ENCODE measurements at places on chromosomes 5 and 9.

GRCh38 chr5:163079618-163080017 lies 357.8 kb upstream of the CCNG1 start:
- no peaks in the 10 kb centered on the region for H3K36me3 ChIP-seq
- no peaks in the 10 kb centered on the region for H3K27me3 ChIP-seq
- no peaks in the 10 kb centered on the region for H3K4me1 ChIP-seq
- no peak overlapping the region for H3K27ac ChIP-seq
- DNase-seq: peak; percentile 15

GRCh38 chr5:43533646-43534045 lies 18.7 kb upstream of the C5orf34 start:
- H3K36me3 ChIP-seq: peaks cover 46% of the 10 kb centered on the region
- peaks cover 9% of the 10 kb centered on the region for H3K4me1 ChIP-seq
- DNase-seq: peak; percentile 23
- H3K27ac ChIP-seq: peak overlapping the region; percentile 75
- H3K27me3 ChIP-seq: no peaks in the 10 kb centered on the region
- no peak overlapping the region for H3K4me3 ChIP-seq

DNA sequence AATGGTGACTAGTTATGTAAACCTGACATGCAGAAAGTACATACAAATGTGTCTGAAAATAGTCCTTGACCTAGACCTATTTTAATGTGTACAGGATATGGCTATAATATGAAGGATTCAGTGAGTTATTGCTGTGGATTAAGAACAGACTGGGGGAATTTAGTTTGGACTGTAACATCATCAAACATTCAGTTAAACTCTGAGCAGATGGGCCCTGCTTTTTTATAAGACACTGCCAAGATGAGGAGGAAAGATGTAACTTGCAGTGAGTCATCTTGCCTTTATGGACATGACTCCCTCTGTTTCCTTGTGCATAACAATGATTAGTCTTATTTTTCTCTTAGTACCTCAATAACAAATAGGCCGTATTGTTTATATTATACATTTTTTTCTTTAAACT lies 12.2 kb downstream of the PPP3R2 start:
- peaks cover 10% of the 10 kb centered on the region for H3K4me1 ChIP-seq
- H3K4me3 ChIP-seq: no peak overlapping the region
- H3K27me3 ChIP-seq: peaks cover 6% of the 10 kb centered on the region
- no peaks in the 10 kb centered on the region for H3K36me3 ChIP-seq
- no peak overlapping the region for H3K27ac ChIP-seq
- DNase-seq: no peak

DNA sequence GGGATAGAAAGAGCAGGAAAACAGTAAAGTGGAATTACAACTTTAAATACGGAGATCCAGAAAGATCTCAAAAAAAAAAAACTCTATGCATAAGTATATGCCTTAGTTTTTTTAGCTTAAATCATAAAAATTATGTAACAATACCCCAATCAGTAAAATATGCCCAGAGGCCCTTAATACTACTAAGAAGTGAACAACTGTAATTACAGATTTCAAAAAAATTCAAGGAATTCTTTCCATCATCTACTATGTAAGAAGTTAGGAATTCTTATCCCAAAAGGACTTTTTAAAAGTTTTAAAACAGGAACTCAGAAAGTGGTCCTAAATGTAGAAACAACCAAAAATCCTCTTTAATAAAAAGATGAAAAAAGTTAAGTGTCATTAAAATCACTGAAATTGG lies 111.3 kb downstream of the SSBP2 start:
- H3K36me3 ChIP-seq: peaks cover 13% of the 10 kb centered on the region
- no peaks in the 10 kb centered on the region for H3K27me3 ChIP-seq

DNA sequence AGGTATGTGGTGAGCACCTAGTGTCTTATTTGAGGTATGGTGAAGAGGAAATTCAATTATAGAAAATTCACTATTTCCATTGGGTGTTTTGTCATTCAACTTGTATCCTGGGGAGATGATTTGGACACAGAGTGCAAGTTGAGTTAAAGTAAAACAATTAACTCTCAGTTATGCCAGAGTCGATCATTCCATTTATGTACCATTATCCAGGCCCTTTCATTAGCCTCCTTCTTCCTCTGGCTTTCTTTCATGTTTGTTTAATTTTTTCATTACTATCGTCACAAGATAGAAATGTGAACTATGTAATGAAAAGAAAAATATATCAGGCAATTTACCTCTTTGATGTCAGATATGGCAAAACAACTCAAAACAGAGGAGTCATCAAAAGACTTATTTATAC lies 1347.2 kb upstream of the NUDT12 start:
- H3K27ac ChIP-seq: no peak overlapping the region
- H3K4me1 ChIP-seq: no peaks in the 10 kb centered on the region
- no peak overlapping the region for H3K4me3 ChIP-seq
